ENCODE measurements at places on chromosomes 4 and X.
A peak's percentile ranks its signal among the peaks of the same experiment; 100 is the strongest.

GRCh38 chr4:108334031-108334430 lies 165.3 kb upstream of the LEF1 start:
- no peak for DNase-seq

GRCh38 chr4:4837316-4837715 lies 22.1 kb upstream of the MSX1 start:
- no peak for DNase-seq

DNA sequence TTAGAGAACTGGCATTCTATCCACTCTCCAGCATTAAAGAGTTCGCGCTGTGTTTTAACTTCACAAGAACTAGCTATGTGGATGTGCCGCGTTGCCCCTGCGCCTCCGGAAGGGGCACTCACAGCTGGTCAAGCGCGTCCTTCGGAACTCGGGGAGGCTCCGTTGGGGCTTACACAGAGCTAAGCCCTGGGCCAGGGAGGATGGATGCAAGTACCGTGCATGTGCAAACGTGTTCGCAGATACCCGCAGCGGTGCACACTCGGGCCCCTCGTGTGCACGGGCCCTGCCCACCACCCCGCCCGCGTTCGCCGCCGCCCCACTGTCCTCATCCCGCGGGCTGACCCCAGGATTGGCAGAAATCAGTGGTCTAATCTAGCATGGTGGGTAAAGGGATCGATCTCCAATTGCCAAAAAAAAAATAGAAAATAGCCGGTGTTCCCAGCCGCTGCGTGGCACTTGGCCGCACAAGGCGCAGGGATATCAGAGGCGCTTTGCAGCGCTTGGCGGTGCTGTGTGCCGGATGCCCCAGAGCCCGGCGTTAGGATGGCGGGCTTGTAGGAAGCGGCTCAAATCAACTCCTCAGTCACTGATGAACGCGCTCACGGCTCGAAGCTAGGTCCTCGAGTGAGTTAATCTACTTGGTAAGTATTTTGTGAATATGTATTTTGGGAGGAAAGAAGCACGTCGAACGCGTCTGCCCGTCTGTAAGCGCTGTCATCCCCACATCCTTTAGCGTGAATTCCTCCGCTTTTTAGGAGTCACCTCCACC lies 989 bp upstream of the PCDH10 start:
- no peak for DNase-seq

DNA sequence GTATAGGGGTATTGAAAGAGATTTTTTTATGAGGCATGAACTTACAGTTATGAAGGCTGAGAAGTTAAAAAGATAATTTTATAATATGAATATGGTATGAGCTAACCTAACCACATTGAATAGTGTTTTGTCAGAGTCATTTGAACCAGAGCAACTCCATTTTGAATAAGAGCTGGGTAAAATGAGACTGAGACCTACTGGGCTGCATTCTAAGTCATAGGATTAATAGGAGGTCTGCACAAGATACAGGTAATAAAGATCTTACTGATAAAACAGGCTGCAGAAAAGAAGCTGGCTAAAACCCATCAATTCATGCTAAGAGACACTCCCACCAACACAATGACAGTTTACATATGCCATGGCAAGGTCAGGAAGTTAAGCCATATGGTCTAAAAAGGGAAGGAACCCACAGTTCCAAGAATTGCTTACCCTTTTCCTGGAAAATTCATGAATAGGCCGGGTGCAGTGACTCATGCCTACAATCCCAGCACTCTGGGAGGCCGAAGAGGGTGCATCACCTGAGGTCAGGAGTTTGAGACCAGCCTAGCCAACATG lies 209.2 kb downstream of the TECRL start:
- no peak for DNase-seq

- DNase-seq = no peak
Observed at GRCh38 chrX:129719931-129720530, 18.7 kb upstream of the XPNPEP2 start.

- no peak for DNase-seq
Observed at GRCh38 chr4:122309988-122310626, 68.7 kb upstream of the ADAD1 start.

DNA sequence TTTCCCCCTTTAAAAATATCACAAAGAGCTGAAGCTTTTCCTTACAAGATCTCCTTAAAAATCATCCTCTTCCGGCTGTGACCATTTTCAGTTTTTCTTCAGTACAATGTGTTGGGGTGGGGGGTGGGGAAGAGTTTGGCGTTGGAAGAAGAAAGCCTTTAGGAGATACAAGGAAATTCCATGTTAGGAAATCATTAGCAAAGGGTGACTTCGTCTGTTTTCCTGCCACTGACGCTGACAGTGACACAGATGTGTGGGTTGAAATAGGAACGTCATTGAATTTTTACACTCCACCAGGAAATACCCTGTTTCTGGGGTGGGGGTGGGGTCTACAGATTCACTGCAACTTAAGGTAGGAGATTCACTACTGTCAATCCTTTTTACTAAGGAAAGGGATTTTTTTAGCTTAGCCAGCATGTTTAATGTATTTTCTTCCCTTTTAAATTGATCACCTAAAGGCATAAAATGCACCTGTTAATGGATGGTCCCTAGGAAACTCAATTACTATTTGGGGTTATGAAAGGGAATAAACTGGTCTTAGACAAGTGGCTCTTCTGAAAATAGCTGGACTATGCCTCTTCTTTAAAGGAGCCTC lies 3.9 kb downstream of the MAMLD1 start:
- no peak for DNase-seq

DNA sequence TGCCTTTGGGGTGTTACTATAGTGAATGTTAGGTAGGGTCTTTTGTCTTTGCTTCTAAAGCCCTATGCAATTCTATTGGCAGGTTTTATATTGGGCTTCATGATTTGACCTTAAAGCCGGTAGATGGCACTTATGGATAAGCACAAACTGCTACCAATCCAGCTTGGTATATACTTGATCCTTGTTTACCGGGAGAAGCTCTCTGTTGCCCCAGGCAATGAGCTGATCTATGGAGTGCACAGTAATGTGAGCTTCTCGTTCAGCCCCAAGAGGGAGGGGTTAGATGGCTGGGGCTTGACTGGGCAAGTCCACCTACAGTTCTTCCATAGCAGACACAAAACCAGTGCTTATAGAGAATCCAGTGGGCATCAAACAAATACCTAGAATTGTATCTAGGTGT lies 287.2 kb upstream of the CT83 start:
- DNase-seq = no peak

DNA sequence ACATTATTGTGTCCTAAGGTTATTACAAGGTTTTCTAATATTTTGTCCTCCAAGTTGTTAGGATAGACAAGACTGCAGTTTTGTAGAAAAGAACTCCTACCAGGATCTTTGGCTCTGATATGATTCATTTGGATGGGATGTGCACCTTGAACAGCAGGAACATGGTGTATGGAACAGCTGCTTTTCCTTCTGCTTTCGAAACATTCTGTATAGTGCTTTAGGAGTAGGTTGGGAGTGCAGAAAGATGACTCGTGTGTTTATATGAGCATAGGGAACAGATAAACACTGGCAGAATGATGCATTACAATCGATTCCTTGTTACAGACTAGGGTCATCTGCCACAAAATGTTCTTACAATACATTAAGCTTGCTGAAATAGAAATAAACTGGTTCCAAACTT lies 790.1 kb downstream of the DMD start:
- no peak for DNase-seq

DNA sequence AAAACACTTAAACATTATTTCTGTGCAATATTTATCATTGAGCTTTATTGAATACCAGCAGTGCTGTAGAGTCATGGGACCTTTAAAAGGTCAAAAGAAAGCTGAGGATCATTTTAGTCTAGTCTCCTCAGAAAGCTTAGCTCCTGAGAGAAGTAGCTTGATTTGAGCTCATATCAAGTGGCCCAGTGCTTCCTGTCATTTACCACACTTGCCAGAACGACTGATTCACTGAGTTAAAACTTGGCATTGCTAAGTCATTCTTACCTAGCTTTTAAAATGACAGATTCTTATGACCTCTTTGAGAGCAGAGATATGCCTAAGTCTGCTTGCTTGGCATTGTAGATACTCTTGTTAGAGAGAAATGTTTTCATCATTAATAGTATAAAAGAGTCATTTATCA lies 15.2 kb downstream of the SEPTIN11 start:
- no peak for DNase-seq

DNA sequence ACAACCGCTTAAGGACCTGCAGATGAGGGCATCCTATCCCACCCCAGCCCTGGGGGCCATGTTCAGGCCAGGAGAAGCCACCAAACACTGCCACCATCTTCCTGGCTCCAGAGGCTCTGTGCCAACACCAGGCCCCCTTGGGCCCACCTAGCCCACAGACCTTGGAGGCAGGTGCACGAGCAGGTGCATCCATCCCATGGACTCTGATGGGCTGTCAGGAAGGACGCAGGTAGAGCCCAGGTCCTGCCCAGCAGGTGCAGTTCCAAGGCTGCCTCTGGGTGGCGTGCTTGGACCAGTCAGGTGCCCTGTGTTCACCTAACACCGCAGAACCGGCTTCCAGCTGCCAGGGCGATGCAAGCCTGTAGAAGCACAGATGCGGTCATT lies 22.8 kb upstream of the PDE6B start:
- peak; percentile 42 for DNase-seq

- no peak for DNase-seq
Observed at GRCh38 chrX:105098812-105099211, 121.7 kb downstream of the TEX13A start.

- no peak for DNase-seq
Observed at GRCh38 chr4:121237069-121237399, 72.9 kb upstream of the TNIP3 start.

GRCh38 chr4:48692897-48693296 lies 87.2 kb downstream of the FRYL start:
- no peak for DNase-seq

DNA sequence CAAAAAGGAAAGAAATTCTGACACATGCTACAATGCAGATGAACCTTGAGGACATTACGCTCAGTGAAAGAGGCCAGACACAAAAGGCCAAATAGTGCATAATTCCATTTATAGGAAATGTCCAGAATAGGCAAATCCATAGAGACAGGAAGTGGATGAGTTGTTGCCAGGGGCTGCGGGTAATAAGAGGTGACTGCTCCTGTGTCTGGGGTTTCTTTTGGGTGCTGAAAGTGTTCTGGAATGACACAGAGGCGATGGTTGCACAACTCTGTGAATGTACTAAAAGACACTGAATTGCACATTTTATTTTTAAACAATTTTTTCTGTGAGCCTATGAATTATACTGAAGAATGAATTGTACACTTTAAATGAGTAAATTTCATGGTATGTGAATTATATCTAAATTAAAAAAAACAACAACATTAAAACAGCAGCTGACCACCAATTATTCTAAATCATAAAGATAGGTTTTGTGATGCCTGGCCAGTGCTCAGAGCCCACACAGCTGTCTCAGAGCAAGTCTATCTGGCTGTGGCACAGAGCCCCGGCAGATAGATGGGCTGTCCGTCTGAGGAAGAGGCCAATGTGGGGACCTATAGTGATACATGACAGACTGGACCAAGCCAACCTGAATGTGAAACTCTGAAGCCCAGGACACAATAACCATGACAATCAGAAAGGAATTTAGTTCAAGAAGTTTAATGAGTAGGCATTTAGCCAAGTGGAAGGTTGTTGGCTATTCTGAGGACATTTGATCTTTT lies 23.5 kb upstream of the IRAK1 start:
- no peak for DNase-seq

DNA sequence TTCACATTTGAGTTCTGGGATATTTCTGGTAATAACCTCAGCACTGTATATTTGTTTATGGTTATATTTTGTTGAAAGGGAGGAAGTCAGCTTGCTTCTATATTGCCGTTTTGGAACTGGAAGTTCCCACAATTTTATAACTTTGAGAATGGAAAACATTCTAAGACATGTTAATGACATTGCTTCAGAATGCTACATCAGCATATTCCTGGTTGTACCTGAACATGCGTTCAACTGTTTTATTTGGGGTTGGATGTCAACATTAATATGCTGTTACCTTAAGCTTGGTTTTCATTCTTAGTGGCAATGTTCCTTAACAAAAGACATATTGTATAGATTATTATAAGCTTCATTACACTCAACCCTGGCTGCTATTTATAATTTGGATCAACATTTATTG lies 489.4 kb upstream of the MAGEB18 start:
- DNase-seq = no peak

- no peak for DNase-seq
Observed at GRCh38 chr4:72468904-72469502, 100.0 kb downstream of the ADAMTS3 start.

DNA sequence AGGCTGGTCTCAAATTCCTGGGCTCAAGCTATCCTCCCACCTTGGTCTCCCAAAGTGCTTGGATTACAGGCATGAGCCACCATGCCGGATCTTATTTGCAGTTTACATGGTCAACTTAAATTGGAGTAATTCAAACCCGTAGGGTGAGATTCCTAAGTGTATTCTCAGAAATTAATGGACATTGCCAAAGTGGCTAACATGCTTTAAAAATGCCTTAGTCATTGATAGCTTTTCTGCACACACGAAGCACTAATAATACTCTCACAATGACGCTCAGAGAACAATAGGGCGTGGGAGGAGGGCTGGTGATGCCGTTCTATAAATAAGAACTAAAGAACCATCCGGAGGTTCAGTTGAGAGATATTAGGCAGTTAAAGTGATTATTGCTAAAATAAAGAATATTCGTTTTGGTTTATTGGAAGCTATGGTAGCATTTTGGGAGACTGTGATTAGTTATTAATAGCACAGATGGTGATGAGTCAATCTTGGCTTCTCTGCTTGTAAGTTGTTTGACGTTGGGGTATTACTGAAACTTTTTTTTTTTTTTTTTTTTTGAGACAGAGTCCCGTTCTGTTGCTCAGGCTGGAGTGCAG lies 79.1 kb downstream of the TRAPPC11 start:
- no peak for DNase-seq

GRCh38 chr4:38856524-38857337 lies at the start of gene TLR6:
TLR6 (minus strand) TSS chr4:38856817; CDS start chr4:38829473, 27,344 bp downstream.
- peak; percentile 56 for DNase-seq

GRCh38 chrX:98956014-98956413 lies 1454.1 kb downstream of the PCDH19 start:
- DNase-seq = no peak
